Stimulated activated CD8-positive, alpha-beta memory T cell treated with anti-CD3 and anti-CD28 coated beads, Interleukin-15, amount 100 ng/mL, for 24 hours (primary cell): ENCODE measurements at places on chromosomes 5 and 9.

DNA sequence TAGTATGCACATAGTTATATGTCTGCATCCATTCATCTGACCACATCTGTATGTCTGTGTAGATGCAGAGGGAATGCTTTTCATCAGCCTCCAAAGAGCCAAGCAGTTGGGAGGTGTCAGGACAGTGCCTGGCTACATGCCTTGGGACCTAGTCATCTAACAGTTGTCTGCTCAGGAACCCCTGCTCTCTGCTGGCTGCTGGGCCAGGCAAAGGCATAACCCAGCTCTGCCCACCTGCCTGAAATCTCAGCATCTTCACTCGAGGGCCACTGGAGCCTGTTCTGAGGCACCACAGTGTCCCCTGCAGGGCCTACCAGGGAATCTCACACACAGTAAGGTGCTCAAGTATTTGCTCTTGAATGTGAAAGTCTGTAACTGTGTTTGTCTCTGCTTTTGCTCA is 3.7 kb downstream of the C9orf50 start:
- no peak for DNase-seq

DNA sequence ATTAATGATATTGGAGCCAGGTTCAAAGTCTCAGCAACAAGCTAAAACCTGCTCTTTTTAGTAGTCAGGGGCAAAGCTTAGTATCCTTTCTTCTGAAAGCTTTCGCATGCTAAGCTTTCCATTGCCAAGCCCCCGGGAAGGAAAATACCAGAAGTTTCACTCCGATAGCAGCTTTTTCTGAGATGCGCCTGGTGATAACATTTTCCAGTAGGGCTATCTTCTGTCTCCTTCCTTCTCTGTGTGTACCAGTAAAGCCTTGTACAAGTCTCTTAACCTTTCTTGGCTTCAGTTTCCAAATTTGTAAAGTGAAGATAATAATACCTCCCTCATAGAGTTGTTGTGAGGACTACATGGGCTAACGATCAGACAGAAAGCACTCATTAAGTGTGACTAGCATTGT is 36.7 kb downstream of the DOCK8 start:
- DNase-seq = no peak

GRCh38 chr9:137278061-137278701 is 655 bp downstream of the TOR4A start:
- no peak for DNase-seq

DNA sequence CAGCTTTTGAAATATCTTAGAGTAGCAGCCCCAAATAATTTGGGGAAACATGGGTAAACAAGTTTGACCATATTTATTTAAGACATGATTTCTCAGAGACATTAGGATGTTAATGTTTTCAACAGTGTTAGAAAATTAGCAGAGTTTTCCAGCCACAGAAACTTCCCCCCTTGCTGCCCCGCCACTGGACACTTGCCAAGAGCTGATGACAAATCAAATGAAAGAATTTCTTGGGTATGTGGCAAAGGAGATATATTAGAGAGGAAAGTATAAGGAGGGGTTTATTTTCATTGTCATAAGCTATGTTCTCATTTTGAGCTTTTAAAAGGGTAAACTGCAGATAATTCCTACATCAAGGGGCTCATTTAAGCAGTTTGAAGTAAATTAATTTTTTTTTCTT is 15.9 kb downstream of the GABRA1 start:
- no peak for DNase-seq

DNA sequence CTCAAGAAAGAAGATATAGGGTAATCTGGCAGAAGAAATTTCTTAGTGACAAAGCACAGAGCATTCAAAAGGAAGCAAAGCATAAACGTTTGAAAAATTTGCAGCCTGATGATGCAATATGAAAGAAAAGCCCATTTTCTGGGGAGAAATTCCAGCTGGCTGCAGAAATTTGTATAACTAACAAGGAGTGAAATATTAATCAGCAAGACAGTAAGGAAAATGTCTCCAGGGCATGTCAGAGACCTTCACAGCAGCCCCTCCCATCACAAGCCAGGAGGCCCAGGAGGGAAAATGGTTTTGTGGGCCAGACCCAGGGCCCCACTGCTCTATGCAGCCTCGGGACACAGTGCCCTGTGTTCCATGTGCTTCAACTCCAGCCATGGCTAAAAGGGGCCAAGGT is 359.4 kb downstream of the HINT1 start:
- no peak for DNase-seq

DNA sequence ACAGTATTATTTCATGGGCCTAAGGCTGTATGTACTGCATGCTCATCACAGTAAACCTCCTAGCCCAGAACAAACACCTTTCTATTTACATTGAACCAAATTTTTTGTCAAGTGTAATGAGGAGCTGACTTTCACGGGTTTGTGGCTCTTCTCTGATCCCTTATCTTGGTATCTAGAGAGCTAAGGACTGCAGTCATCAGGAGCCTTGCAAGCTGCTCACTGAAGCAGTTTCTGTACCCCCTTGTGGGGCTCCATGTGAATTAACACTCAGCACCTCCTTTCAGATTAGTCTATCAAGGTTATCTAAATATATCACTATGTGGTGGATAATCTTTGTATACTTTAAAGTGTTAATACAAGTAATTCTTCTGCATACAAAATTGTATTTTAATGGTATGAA is 108.2 kb downstream of the AUH start:
- DNase-seq = no peak

DNA sequence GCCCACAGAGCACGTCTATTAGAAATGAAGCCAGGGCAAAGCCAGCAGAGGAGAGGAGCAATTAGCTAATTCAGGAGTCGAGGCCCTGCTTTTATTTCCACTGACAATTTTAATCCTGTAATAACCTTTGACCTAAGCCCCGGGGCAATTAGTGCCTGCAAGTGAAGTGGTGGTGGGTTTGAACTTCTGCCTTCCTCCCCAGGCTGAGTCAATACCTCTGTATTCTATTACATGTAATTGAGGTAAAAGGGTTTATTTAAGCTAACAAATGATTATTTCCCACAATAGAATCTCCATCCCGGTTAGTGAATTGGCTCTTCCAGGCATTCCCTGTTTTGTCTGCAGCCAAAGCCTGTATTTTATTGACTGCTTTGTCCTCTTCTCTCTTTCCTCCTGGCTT is 49.9 kb downstream of the FGF18 start:
- no peak for DNase-seq

GRCh38 chr5:99795031-99795430 is 740.1 kb upstream of the FAM174A start:
- no peak for DNase-seq

DNA sequence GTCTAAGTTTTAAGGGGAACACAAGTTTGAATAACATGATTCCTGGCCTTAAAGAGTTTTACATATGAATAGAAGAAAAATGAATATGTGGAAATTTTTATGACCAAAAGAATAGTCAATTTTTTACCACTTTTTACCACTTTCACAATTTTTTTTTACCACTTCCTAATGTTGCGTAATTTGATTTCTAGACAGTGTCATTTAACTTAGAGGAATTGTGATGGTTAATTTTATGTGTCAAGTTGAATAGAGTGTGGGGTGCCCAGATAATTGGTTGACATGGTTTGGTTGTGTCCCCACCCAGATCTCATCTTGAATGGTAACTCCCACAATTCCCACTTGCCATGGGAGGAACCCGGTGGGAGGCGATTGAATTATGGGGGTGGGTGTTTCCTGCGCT is 416.6 kb downstream of the KIF4B start:
- DNase-seq = no peak

DNA sequence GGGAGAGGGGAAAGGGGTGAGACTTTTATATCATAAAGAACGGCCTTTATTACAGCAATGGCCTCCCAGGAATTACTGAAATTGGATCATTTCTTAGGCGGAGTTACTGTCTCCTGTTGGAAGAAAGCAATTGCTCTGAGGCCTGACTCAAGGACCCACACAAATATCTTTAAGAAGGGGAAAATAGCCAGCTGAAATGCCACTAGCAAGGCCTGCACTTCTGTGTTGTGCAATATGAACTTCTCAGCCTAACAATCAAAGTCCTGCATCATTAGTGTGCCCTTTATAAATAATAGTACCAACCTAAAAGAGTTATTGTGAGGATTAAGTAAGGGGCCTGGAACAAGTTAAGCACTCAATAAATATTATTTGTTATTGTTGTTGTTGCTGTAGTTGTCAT is 30.1 kb upstream of the TRIM32 start:
- DNase-seq = no peak

DNA sequence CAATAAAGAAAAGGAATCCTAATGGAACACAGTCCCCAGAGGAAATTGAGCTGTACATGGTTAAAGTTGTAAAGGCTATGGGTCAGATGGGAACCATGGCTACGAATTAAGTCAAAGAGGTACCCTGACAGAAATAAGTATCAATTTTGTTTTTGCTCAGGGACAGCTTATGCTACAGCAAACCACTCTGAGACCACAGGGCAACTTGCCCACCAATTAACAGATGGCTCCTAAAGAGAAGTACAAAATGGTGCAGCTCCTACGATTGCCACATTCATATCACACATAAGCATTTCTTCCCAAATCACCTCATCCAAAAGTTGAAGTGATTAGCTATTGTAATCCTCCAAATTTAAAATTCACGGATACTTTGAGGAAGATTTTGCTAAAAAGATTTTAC is 83.0 kb downstream of the ELAVL2 start:
- no peak for DNase-seq

DNA sequence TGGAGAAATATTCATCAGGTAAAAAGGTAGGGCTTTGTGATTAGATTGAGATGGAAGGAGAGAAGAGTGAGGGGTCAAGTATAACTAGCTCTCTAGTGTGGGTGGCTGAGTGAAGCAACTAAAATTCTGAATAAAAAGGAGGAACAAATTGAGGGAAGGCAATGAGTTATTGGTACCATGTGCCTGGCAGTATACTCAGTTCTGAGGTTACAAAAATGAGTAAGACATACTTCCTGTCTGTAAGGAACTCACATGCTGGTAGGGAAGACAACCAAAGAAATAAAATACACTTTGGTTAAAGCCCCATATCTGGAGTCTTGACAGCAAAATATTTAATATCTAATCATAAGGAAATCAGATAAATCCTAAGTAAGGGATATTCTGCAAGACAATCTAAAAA is 476.8 kb upstream of the C9orf72 start:
- no peak for DNase-seq

- DNase-seq = no peak
Measured at GRCh38 chr5:42878550-42878949, 66.9 kb upstream of the SELENOP start.

- no peak for DNase-seq
Measured at GRCh38 chr9:96109680-96110351, 192.2 kb downstream of the HSD17B3 start.

- DNase-seq = peak; percentile 2
Measured at GRCh38 chr5:103259705-103260355, 1.3 kb downstream of the MACIR start.

- DNase-seq = no peak
Measured at GRCh38 chr5:175617447-175617846, 40.4 kb upstream of the HRH2 start.

DNA sequence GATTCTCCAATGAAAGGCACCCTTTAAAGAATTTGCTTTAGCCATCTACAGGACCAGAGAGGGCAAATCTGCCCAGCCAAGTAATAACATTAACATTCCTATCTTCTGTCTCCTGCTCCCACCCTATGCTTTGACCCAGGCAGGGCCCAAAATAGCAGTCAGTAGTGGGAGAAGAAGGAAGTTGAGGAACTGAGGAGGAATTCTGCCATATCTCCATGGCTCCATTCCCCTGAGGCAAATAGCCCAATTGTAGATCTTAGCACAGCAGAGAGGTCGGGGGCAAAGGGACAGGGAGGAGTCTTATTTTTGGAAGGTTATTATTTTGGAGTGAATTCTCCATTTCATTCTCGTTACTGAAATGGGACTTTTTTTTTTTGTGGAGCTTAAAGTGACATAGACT is 111.1 kb upstream of the IFNK start:
- DNase-seq = no peak

DNA sequence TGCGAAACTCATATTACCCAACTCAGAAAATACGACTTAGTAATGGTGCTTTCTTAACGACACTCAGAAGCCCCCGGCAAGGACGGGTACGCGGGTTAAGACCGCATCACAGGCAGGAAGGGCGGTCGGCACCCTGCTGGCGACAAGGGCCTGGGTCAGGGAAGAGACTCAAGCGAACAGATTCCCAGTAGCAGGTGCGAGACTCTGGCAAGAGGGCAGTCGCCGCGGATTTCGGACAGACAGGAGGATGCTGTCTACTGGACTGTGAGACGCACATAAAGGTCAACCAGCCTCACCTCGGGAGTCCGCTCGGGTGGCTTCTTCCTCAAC is 398 bp downstream of the RAPGEF6 start:
- DNase-seq = peak; percentile 30

DNA sequence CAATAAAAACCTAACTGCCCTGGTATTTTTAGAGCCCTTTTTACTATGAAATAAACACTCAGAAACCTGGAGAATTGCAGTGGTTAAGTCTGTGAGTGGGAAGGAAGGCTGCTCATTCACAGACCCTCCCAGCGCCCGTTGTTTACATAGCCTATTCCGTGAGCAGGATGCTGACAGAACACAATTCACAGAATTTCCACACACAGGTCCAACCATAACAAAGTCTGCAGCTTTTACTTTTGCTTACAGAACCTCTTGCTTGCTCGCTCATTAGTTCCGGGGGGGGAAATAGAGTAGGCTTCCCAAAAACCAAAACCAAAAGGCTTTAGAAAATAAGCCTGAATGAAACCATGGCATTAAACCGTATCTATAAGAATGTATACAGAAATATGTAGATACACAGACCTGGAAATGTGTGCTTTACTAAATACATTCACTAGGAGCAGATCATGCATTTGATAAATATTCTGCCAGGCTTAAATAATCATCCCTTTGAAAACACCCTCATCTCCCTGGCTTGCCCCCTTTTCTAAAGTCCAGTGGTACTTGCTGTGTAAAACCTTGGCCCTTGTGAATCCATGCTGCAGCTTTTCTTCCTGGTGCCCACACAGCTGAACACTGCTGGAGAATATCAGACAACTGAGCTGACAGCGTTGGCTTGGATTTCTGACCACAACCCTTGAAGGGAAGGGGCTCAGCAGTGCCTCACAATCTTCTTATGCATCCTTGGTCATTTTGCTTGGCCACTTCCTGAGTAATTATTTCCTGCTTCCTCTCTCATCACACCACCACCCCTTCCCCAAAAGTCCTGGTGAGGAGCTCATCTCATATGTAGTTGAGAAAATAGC is 128.0 kb downstream of the FANCC start:
- no peak for DNase-seq

DNA sequence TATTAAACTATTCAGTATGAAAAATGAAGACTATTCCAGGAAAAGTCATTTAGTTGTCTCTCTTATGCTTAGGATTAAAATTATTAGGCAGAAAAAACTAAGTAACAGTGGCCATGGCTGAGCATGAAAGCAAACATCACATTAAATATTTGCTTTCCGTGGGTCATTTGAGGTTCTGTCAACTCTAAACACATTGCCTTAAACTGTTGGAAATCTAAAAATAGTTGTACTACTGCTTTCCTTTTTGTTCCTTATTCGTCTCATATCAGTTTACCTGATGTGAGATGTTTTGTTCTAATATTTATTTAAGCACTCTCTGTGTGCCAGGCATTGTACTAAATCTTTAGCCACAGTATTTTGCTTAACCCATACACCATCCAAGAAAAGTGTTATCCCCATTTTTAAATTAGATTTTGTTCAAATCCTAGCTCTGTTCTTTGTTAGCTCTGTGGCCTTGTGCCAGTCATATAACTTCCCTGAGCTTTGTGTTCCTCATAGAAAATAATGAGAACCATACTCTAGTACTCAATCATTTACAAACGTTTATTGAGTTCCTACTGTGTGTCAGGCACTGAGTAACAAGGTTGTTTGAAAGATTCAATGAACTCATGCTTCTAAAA is 18.7 kb upstream of the ZNF608 start:
- no peak for DNase-seq
